ENCODE measurements at places on chromosomes 13 and 19.

DNA sequence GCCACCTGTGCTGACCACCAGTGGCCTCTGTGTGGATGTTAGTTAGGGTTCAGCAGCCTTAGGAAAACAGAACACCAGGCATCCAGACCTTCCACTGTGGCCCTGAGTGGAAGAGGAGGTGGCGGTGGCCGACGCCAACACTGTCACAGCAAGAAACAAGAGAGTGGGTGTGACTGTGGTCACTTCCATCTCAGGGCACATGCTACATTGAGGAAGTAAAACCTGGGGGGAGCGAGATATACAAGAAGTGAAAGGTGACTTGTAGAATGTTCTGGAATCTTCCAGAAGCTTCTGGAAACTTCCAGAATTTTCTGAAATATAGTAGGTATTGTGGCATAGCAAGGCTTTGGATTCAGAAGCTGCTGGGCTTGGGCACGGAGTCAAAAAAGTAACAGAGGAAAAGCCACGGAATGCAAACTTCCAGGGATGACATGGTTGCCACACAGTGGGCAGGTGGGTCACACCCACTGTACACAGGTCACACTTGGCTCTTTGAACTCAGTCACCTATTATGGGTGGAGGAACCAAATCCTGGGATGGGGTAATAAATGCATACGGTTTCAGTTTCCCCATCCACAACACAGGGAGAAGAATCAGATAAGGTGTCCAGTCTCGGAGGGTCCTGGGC, 24.3 kb downstream of the GNG7 start:
- no peak for DNase-seq

- DNase-seq = no peak
Observed at GRCh38 chr19:32881766-32882165, 12.2 kb upstream of the SLC7A9 start.

DNA sequence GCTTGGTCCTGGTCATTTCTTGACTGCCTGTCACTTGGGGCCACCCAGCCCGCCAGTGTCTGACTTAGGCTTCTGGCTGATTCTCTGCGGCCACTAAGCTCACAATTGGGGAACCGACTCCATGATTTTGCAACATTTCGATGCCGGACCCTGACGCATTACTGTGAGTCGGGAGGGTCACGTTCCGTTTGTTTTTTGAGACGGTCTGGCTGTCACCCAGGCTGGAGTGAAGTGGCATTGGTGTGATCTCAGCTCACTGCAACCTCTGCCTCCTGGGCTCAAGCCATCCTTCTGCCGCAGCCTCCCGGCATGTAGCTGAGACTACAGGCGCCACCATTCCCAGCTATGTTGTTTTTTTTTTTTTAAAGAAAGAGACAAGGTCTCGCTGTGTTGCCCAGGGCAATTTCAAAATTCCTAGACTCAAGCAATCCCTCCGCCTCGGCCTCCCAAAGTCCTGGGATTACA, 3.2 kb upstream of the ADAT3 start:
- DNase-seq = no peak

DNA sequence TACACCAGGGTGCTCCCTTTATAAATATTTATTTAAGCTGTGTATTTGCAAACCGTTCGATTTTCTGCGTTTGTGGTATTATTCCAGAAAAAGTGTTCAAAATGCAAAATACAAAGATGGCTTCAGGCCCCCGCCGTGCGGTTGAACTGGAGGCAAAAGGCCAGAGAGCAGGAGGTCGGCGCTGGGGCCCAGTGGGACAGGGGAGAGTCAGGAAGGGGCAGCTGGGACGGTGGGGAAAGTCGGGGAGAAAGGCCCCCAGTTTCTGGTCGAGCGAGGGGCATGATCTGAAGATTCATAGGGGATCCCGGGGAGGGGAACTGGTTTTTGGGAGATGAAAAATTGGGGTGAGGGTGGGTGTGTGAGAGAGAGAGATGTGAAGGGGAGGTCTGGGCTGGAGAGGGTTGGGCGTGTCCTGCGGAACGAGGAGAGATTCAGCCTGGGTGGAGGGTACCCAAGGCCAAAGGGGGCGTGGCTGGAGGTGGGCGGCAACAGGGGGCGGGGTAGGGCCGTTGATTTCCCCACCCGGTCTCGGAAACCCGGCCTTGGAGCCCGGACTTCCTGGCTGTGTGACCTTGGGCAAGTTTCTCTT, 678 bp downstream of the ISOC2 start:
- no peak for DNase-seq

GRCh38 chr13:99199541-99200431, 868 bp upstream of the UBAC2 start:
- no peak for DNase-seq

- DNase-seq = no peak
Observed at GRCh38 chr19:4357095-4357797, 13.9 kb downstream of the MPND start.

- peak; percentile 34 for DNase-seq
Observed at GRCh38 chr19:30666301-30666803, 294.2 kb downstream of the ZNF536 start.

- DNase-seq = no peak
Observed at GRCh38 chr19:16661480-16662034, 618 bp downstream of the TMEM38A start.

DNA sequence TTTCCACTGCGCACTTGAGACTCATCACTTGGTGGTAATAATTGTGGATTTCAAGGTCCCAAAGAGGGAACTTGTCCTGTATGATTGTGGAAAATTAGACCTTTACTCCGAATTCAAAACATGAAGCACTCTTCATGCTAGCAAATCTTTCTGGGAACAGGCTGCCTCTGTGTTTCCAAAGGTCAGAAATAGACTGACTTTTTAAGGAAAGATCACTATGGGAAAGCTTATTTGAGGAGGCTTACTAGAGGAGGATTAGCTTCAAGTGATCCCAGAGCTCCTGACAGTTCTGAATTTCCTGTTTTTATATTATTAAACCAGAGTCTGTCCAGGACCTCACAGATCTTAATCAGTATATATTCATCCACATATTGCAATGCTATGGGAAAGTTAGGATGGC, 5.5 kb downstream of the WDFY2 start:
- DNase-seq = no peak

DNA sequence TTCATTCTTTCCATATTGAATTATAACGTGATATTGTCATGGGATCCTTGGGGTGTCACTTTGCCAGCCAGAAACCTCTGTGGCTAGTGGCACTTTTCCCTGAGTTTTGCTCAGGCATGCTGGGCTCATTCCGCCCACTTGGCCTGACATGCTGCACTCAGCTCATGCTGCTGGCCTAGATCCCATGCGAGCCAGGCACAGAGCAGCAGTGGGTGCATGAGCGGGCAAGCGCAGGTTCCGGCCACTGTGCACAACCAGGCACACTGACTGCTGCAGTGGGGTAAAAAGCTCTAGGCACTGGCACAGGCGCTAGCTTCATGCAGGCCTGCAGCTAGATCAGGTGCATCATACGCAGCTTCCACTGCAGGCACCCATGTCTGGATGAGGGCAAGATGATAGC, 221.2 kb downstream of the MAB21L1 start:
- no peak for DNase-seq

GRCh38 chr13:99968521-99969452, 2.8 kb downstream of the ZIC5 start:
- DNase-seq = no peak

DNA sequence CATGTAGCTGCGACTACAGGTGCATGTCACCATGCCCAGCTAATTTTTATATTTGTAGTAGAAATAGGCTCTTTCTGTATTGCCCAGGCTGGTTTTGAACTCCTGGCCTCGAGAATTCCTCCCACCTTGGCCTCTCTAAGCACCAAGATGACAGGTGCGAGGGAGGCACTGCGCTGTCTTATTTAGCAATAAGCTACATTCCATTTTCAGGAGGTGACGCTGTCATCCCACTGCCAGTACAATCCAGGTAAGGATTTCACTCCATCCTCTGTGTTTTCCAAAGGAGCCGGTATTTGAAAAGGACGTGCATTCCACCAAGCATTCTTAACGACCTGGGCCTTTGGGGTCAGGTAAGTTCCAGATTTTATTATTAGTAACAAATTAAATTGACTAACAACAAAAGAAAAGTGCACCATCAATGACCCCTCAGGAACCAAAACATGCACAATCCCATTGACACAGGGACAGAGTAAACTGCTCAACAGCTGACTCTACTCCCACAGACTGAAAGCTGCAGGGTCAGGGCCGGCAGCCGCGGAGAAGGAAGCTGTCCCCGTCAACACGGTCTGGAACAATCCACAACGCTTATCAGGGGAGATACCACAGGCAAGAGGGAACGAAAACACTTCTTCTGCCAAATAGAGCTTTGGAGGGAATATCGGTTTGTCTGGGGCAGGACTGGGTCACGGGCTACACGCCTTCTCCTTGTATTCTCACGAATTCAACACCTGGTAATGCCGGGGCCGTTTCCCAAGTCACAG, 82.8 kb downstream of the INSR start:
- DNase-seq = no peak

DNA sequence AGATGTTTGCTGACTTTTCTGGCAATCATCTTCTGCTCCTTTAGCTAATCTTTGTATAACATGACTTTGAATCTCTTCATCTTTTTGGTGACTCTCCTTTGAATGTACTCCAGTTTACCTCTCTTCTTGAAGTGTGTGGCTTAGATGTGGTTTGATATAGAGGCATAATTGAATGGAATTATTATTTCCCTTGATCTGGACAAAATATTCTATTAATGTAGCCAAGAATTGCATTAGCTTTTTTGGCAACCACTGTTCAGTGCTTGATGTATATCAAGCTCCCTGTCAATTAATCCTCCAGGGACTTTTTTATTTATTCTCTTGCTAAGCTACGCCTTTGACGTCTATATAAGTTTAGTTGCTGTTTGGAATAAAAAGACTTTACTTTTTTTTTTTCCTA, 490.8 kb downstream of the PCDH20 start:
- DNase-seq = no peak

DNA sequence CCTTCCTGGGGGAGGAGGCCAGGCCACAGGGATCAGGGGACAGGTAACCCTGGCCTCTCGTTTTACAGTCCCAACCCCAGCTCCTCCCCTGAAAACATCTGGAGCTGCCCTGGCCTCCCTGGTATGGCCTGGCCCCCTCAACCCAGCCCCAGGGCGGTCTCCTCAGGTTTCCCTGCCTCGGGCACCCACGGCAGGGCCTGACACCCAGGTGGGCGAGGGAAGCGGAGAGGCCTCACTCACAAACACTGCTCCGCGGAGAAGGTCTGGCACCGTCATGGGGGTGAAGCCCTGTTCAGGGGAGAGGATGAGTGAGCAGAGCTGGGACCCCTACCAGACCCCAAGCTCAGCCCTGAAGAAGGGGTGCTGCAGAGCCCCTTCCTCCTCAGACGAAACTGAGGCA, 6.5 kb upstream of the CCER2 start:
- no peak for DNase-seq

DNA sequence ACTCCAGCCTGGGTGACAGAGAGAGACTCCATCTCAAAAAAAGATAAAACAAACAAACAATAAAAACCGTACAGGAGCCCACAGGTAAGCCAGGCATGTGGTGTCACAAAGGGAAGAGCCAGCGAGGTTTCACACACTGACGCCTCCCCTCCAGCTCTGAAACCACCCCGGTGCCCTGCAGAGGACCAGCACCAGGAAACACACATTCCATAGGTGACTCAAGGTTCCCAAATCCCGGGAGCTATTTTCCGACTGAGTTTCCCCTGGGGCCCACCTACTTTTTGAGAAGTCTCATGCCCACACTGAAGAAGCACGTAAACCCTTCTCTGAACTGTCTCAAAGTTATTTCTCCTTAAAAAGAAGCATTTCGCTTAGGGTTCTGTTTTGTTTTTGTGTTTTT, 40.3 kb downstream of the RHPN2 start:
- DNase-seq = no peak

DNA sequence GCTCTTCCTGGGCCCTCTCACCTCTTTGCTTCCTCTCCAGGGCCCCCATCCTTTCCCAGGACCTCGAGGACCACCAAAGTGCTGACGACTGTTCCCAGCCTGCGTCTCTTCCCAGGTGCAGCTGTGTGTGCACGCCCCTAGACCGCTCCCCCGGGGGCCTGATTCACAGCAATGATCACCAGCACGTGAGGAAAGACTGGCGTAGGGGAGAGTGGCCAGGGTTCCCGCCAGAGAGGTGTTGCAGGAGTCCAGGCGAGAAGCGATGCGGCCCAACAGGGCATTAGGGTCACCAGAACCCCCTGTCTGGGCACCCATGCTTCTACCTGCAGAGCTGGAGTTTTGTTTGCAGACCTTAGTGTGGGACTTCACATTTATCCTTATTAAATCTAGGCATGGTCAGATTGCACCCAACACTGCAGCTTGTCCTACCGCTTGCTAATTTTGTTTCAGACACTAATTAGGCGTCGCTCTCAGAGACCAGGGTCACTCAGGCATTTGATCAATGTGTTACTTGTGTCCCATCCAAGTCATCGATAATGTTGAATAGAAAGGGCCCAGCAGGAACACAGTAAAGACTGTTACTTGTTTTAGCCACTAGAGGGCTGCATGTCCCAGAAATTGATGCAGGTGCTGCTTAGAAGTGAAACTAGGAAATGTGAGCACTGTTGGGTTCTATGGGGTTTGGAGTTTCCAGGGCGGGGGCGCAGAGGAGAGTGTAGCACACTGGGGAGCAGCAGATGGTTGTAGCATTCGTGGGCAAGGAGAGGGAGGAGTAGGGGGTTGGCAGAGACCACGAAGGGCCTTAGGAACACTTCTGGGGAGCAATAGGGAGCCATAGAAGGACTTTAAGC, 53.2 kb downstream of the CDADC1 start:
- DNase-seq = peak; percentile 14

GRCh38 chr19:39167461-39168257, 29.1 kb upstream of the NCCRP1 start:
- DNase-seq = no peak

DNA sequence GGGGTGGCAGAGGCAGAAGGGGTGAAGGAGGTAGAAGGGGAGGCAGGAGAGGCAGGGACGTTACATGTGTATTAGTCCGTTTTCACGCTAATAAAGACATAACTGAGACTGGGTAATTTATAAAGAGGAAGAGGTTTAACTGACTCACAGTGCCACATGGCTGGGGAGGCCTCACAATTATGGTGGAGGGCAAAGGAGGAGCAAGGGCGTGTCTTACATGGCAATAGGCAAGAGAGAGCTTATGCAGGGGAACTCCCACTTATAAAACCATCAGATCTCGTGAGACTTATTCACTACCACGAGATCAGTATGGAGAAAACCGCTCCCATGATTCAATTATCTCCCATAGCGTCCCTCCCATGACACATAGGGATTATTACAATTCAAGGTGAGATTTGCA, 19.0 kb upstream of the ACOD1 start:
- DNase-seq = no peak

GRCh38 chr13:102836471-102836870, 9.4 kb upstream of the ERCC5 start:
- no peak for DNase-seq

DNA sequence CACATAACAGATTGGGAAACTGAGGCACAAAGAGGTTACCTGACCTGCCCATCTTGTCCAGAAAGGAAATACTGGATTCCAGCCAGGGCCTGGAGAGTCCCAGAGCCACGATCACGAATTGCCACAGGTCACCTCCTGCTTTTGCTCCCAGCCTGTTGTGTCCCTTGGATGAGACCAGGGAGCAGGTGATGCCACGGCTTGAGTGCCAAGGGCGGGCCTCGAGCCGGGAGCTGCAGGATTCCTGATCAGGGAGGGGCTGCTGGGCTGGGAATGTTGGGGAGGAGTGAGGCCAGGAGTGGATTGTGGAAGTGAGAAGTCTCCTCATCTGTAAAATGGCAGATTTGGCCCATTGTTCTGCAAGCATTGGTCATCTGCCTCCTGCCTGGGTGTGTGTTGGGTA, 29.4 kb downstream of the DNM2 start:
- no peak for DNase-seq

GRCh38 chr13:98327371-98328270, 150.6 kb upstream of the RNF113B start:
- no peak for DNase-seq

- no peak for DNase-seq
Observed at GRCh38 chr19:56310462-56310861, 4.2 kb downstream of the ZSCAN5A start.

- no peak for DNase-seq
Observed at GRCh38 chr19:35853038-35853756, 893 bp upstream of the NPHS1 start.

Data from amygdala (tissue), 56 donors.